T-helper 2 cell treated with Interferon-gamma antibody and Interleukin-4, amounts not matched to agents 5 μg/mL and 100 μg/mL, for 36 hours (primary cell): ENCODE measurements at places on chromosomes 2 and 18.

GRCh38 chr2:223647258-223647952 lies 45.2 kb upstream of the SCG2 start:
- no peak for DNase-seq

GRCh38 chr2:110807522-110807921 lies 75.1 kb downstream of the ACOXL start:
- DNase-seq, result no peak

DNA sequence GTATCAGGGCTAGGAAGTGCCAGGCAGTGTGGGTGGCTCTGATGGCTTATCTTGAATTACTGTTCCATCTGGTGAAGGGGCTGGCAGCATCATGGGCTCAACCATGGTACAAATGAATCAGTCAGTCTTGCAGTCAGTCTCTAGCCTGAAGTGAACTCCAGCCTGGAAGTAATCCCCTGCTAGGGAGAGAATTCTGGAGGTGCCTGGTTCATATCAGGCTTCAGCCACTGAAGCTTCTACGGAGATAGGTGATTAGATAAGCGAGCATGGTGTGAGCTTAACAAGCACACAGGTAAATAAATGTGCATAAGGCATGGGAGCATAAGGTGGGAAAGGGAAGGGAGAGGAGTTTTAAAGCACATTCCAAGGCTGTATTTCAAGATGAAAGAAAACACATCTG lies 541.7 kb downstream of the MBD2 start:
- DNase-seq, result no peak

- no peak for DNase-seq
Observed at GRCh38 chr2:28346587-28346986, 46.1 kb upstream of the FOSL2 start.

- DNase-seq, result no peak
Observed at GRCh38 chr2:148416248-148416647, 228.3 kb upstream of the EPC2 start.

DNA sequence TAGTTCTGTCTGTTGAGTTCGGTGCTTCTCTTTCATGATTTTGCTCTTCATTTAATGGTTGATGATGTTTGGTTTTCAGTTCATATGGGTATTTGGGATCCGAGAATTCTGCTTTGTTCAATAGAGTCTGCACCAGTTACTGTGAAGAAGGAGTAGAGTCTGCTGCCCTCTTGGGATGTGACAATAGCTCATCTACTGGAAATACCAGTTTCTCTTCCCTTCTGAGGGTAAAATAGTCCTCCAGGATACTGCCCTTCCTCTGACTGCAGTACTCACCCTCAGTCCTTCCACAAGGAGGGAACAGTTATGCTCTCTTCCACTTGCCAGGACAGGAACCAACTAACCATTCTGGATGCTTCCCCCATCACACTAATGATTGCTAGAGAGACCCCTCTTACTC lies 12.5 kb upstream of the TNFAIP6 start:
- DNase-seq, result no peak

DNA sequence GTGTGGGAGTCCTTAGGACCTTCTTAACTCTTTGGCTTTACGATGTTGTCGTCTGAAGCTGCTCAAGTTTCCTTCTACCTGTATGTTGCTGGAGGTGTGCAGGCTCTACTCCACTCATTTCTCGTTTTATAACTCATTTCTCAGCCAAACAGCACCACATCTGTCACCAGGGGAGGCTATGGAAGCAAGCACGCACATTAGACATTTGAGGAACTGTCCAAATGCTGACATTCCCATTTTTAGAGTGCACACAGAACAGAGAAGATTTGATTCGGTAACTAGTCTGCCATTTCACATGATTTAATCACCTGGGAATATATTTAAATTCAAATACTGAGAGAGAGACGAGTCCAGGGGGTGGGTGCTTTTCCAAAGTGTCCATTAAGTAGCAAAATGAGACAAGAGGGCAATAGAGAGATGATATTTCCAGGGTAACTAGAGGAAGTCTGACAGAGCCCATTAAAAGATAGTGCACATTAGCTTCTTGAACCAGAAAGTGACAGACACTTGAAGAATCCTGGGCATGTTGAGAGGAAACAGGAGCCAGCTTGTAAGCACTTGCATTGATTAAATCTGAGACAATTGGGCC lies 793.3 kb downstream of the TDRD15 start:
- DNase-seq, result no peak
